WERI-Rb-1 (cell line): ENCODE measurements at places on chromosomes 7 and 10.

GRCh38 chr7:24723178-24723530 lies 34.1 kb downstream of the GSDME start:
- no peak for DNase-seq

GRCh38 chr7:122803323-122803722 lies 82.9 kb downstream of the CADPS2 start:
- DNase-seq = no peak

- no peak for DNase-seq
Observed at GRCh38 chr10:75662715-75663114, 231.3 kb downstream of the LRMDA start.

DNA sequence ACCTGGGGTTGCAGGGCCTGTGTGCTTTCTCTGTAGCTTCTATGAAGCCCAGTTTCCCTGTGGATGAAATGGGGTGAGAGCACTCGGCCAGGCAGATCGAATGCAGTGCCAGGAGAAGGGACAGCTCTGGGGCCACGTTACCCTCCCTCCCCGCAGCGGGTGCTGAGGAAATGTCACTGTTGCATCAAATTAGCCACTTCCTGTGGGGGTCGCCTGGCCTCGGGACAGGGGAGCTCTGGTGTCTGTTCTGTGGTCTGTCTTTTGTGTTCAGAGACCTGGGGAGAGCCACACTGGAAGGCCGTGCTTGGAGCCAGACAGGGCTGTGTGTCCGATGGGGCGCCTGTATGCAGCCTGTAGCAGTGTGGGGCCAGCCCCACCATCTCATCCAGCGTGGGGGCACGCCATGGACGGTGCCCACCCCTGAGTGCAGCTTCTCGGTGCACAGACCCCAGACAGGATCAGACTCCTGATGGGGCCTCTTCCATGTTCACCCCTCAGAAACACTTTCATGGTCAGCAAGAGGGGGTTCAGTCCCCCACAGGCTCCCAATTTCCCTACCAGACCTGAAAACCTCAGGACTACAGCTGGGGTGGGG lies 13.6 kb downstream of the TTYH3 start:
- no peak for DNase-seq

- DNase-seq = peak; percentile 84
Observed at GRCh38 chr10:67788028-67788886, 49.7 kb downstream of the DNAJC12 start.

DNA sequence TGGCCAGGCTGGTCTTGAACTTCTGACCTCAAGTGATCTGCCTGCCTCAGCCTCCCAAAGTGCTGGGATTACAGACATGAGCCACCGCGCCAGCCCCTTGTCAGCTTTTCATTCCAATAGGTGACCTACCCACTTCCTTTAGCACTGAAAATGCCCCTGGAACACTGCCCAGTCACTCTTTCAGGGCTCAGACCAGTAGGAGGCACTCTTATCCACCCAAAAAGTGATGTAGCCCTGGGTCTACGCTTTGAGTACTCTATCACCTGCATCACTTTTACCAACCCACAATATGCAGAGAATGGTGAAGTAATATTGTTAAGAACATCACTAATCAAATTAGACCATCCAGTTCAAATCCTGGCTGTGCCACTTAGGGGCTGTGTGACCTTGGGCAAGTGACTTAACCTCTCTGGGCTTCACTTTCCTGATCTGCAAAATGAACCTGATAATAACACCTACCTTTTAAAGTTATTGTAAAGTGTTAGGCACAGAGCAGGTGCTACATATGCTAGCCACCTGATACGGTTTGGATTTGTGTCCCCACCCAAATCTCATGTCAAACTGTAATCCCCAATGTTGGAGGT lies 5.2 kb downstream of the CALN1 start:
- no peak for DNase-seq

DNA sequence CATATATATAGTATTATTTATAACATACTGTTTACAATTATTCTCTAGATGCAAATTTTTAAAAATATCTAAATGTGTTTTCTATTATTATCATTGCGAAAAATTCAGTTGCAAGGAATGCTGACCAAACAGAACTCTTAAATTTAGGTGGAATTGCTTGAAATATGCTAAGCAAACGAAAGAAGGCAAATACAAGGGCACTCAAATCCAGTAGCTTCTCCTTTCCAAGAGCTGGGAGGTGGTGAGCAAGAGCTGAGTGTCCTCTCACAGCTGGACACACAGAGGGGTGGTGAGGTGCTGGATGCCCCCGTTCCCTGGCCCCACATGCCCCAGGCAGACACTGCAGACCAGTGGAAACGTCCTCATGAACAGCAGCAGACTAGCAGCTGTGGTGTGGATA lies 166.0 kb downstream of the TAX1BP1 start:
- no peak for DNase-seq

GRCh38 chr7:104153287-104153686 lies 54.5 kb downstream of the ORC5 start:
- no peak for DNase-seq

DNA sequence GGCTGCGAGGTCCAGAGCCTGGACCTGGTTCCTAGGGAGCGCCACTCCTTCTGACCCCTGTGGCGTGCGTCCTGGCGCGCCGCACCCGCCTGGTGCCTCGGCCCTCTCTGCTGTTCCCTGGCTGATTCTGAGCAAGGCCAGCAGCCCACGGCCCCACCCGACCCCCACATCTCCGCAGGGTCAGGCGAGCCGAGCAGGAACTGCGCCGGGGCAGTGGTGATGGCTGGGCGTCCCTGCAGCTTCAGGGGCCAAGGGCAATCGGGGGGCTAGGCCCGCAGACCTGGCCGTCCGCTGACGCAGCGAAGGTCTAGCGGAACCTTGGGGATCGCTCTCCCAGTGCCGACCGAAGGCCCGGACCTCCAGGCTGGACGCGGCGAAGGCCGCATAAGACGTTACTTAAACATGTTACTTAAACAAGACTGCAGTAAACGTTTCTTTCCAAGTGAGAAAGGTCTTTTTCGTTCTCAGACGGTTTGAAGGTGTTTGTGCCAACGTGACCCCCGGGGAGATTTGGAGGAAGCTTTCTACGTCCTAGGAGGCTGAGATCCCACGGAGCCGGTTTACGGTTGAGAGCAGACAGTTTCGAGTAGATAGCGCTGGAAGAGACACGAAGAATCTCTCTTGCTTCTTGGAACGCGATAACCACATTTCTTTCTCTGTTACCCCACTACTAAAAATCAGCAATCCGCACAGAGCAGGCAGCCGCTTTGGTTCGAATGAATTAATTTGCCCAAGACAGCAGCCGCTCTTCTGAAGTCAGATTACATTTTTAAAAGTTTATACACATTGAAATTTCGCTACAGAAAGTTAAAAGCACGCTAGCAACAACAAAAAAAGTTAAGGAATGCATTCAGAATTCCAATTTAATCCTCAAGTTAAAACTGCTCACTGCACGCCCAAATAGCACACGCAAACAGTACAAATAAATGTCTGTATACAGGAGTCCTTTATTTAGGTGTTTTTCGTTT lies 4.9 kb upstream of the NKX2-3 start:
- DNase-seq = no peak

DNA sequence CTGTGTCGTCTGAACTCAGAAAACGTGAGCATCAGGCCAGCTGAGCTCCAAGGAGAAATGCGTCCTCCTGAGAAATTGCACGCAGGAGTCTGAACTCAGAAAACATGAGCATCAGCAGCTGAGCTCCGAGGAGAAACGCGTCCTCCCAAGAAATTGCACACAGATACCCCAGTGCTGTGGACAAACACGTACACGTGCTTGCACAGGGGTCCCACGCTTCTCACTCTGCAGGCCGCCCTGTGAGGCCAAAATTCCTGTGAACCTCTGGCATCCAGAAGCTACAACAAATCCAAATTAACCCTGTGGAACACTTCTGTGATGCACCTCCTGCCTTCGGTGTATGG lies 133.8 kb downstream of the WDR37 start:
- no peak for DNase-seq

- DNase-seq = peak; percentile 44
Observed at GRCh38 chr7:154425271-154425670, 373.1 kb downstream of the DPP6 start.

DNA sequence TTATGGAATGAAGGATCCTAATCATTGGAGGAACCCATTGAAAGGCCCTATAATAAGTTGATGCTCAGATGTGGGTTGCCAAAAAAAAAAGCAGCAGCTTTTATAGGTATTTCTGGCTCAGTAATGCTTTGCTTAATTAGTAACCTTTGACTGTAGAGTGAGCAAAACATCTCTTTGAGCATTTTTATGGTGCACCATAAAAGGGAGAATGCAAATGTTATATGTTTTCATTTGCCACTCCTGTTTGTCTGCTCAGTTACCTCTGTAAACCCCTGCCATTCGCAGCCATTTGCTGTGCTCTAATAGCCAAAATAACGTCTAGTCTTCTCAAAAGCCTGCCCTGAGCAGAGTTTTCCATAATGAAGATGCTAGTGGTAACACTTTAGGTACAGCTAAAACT lies 589.1 kb upstream of the FOXK1 start:
- DNase-seq = no peak

- DNase-seq = no peak
Observed at GRCh38 chr7:47458486-47458885, 123.4 kb downstream of the TNS3 start.
